ENCODE measurements at places on chromosomes 4 and X.

- no peak for DNase-seq
These were observed 19.0 kb upstream of the SLC2A9 start for GRCh38 chr4:10040049-10040892.

DNA sequence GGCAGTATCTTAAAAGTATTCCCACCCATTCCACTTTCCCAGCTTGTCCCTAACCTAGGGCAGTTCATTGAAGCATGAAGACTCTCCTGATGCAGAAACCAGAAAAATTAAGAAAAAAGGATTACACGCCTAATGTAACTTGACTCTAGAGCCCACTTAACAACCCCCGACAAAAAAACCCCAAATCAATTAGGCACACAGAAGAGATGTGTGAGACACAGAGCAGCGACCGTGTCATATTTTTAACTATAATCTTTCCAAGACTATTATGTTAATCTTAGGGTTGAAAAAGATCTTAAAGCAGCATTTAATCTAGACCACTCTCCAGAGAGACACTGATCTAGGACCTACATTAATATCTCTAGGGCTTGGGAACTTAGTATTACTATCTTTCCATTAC lies 1.3 kb downstream of the YTHDC1 start:
- DNase-seq = no peak

DNA sequence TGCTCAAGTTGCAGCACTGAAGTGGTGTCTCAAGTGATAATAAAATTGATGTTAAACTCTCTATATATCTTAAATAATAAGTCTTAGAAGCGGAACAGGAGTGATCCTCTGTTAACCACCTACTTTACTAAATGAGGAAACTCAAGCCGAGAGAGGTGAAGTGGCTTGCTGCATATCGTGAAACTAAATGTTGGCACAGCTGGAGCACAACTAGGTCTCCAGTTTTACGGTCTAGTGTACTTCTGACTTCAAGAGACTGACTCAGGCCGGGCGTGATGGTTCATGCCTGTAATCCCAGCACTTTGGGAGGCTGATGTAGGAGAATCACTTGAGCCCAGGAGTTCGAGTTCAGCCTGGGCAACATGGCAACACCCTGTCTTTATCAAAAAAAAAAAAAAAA lies 35.5 kb upstream of the PLS3 start:
- DNase-seq = peak; percentile 7

DNA sequence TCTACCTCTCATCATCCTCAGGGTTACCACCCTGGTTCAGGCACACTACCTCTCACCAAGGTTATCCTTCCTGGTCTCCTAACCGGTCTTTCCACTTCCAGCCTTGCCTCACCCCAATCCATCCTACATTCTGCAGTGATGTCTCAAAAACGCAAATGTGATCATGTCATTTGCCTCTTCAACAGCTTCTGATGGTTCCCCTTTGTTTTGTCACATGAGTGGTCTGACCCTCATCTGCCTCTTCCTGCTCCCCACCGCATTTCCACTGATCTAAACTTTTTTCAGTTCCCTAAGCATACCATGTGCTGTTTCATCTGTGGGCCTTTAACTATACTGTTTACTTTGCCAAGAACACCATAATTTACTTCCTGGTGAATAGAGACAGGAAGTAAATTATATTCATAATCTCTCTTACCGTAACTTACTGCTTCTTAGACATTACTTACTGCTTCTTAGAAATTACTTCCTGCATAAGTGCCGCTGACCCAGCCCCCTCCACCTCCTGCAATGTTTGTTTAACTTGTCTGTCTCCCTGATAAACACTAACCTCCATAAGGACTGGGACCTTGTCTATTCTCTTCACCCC lies 27.1 kb upstream of the NSUN7 start:
- no peak for DNase-seq

- no peak for DNase-seq
These were observed 91.8 kb upstream of the ENPP6 start for GRCh38 chr4:184309241-184310170.

GRCh38 chrX:74422576-74423288 lies 1.4 kb downstream of the SLC16A2 start:
- DNase-seq = peak; percentile 22

- no peak for DNase-seq
These were observed 442.8 kb downstream of the BCOR start for GRCh38 chrX:39654952-39655351.

DNA sequence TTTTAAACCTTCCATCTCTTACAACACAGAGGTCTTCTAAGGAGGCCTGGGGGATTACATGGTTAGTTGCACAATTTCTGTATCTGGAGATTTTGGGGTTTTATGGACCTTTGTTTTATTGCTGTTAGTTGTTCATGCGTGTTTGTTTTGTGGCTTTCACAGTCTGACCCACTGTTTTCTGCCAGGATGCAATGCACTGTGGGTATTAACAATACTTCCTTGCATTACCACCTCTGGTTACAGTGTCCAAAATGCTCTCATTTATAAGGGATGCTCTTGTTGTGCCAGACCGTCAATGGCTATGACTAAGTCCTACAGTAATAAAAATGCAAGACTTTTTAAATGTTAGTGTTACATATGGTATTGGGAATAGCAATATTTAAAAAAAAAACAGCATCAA lies 730.2 kb downstream of the KCTD8 start:
- DNase-seq = no peak

DNA sequence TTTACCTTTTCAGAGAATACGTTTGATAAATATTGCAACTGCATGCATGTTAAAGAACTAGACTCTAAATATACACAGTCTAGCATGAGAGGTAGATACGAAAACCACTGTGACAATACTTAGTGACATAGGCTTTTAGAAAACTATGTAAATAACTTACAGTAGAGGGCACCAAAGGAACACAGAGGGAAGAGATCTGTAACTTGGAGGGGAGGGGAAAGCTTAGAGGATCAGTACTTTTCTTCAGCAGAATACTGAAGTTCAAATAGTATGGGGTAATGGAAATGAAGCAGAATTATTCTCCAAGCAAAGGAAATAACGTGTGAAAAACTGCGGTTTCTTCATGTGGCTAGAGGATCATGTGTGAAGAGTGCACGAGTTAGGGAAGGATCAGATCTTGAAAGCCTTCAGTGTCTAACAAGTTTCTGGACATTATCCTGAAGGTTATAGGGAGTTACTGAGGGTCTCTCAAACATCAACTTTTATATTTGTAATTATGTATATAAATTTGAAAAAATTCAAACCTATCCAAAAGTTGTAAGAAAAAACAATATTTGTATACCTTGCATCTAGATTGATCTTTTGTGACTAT lies 264.3 kb downstream of the NPFFR2 start:
- DNase-seq = no peak

GRCh38 chr4:17915439-17915838 lies 104.7 kb downstream of the NCAPG start:
- no peak for DNase-seq

DNA sequence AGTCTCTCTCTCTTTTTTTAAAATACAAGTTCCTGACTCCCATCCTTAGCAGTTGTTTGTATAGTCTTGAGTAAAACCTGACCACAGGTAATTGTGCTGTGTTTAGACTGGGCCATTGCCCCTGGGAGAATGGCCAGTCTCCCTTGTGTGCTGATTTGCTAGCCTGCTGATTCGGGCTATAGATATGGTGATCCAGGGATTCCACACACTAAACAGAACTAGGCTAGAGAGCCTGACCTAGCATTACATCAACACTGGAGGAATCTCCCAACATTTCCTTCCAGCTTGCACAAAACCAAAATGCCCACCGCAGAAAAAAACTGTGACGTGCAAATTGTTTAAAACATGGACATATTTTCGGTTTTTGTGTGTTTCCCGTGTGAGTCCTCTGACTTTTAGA lies 5.1 kb downstream of the UPRT start:
- DNase-seq = no peak

- DNase-seq = no peak
These were observed 123.4 kb upstream of the TSPAN5 start for GRCh38 chr4:98781641-98782357.

GRCh38 chr4:153934688-153935017 lies 145.8 kb upstream of the SFRP2 start:
- DNase-seq = no peak

DNA sequence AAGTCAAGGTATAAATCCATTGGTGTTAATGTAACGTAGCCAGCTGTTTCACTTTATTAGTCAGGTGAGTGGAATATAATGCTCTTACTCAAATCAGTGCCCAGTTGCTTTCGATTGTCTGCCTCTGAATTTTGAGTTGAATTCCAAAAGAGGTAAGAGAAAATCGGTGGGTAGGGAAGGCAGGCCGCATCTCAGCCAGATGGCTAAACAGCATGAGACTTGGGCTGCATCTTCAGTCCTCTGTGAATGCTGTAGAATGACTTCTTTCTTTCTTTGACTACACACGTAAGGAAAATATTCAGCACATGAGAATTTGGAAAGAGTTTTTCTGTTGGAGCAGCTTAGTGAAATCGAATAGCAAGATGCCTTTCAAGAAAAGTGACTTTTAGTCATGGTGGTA lies 49.5 kb downstream of the TSPAN7 start:
- no peak for DNase-seq

DNA sequence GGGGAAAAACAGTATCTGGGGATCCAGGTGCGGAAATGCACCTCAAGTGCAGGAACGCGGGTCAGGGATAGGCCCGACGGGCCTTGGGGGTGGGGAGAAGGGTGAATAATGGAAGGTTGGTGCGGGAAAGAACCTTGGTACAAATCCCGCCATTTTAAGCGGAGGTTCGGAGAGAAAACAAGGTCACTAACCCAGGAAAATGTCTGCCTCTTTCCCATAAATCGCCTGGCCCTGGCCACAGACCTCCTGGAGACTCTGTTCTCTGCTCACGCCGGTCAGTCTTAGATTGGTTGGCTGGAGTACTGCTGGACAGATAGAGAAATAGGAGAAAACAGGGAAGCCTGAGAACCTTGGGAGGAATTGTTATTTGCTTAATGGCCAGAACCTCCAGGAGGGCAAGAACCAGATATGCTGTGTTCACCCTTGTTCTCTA lies 897 bp upstream of the FBXL5 start:
- no peak for DNase-seq

DNA sequence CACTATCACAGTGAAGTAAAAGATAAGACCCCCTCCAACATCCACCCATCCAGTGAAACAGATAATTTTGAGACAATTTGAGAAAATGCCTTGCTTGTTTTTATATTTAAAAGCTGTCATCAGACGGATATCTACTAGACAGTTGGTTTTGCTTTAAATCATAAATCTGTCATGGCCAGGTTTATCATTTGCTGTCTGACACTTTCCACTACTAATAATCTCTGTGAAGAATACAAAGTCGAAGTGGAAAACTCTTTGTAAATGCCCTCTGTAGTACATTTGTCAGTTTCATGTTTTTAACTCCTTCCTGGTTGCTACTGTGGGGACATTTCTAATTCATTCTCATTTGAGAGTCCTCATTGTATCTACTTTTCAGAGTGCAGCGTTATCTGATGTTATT lies 1606.2 kb upstream of the PCDH7 start:
- no peak for DNase-seq

DNA sequence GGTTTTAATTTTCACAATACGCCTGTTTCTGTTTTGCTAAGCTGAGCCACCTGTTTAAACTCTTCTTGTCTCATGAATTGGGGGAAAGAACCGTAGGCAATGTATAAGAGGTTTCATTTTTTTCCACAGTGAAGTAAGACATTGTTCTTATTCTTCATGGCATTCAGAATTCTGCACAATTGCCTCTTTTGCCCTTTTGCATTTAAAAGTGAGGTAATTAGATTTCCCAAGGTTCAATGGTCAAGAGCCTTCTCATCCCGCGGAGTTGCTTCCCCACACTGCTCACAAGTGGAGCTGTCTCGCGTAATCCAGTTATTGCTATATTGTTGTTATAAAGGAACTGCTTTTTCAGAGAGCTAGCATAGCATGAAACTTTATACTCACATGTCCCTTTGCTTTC lies 90.9 kb upstream of the SPRY1 start:
- no peak for DNase-seq

DNA sequence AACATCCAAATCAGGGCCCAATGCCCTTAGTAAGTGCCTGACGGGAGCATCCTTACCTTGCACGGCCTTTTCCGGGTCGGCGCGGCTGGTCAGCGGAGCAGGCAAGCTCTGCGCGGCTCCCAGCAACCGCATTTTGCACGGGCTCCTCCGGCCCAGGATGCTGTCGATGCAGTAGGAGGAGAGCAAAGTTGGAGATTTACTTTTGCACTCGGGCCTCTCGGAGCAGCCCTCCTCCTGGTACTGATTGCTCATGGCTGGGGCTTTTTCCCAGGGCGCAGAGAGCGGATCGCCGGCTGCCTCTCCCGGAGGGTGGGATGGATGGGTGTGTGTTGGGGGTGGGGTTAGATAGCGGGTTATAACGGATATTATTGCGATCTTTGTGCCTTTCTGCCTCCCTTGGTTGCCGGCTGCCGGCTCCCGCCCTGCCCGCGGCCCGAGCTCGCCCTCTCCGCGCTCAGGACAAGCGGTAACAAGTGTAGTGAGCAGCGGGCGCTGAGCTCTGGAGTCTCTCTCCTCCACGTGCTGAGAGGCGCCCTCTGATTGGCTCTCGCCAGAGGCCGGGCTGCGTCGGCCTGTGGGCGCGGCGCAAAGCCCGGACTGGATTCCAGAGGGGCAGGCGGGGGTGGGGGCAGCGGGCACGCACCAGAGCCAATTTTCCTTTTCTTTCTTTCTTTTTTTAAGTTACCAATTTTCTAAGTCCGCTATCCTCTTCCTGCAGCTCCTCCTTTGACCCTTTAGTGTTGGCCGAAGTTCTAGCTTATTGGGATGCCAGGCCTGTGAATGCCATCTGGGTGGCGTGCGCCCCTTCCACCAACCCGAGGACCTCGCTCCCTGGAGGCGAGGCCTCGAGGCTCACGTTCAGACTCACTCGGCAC lies at the start of gene ARX:
Gene ARX (minus strand): TSS at position 480 of the 875 bp plus-strand sequence. CDS start 228 bp downstream, at position 252.
- DNase-seq = peak; percentile 46

DNA sequence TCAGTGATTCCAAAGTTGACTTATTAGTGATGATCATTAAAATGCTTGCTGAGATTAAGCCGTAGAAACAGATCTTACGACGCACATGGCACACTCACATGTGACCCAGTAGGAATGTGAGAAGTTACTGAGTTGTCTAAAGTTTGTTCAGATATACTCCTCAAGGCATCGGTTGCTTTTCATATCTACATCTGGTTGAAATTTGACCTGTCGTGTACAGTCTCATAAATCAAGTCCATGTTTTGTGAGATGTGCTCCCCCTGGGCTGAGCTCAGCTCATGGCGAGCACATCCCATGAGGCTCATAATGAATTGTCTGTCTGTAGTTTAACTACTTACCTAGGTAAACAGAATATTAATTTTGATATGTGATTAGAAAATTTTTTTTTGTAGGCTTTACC lies 67.0 kb downstream of the TNIP2 start:
- DNase-seq = no peak

DNA sequence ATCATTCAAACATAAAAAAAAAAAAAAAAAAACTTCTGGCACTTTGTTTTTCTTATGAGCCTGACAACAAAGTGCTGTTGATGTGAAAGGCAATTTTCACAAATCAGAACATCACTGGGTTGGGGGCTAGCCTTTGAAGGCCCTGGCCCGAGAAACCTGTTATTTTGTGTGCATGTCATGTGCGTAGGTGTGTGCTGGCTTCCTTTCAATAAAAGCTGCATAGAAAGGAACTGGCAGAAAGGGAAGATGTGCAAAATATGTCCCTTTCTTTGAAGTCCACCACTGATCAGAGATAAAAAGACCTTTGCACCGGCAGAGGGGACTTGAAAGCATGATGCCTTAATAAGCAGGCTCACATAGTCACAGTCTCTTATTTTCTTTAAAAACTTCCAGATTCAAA lies 170.8 kb upstream of the RASGEF1B start:
- DNase-seq = no peak

GRCh38 chr4:100609810-100610209 lies 92.0 kb upstream of the EMCN start:
- no peak for DNase-seq
